ENCODE measurements at places on chromosomes 6 and 20.

GRCh38 chr6:23245572-23245971 lies 676.2 kb downstream of the HDGFL1 start:
- DNase-seq: peak; percentile 94

GRCh38 chr6:14767226-14767625 lies 478.6 kb upstream of the JARID2 start:
- no peak for DNase-seq

- peak; percentile 37 for DNase-seq
Observed at GRCh38 chr6:41503827-41504465, 42.2 kb upstream of the FOXP4 start.

- DNase-seq: no peak
Observed at GRCh38 chr6:10847684-10848083, 9.3 kb upstream of the MAK start.

- no peak for DNase-seq
Observed at GRCh38 chr6:132624175-132624574, at the start of gene TAAR2. Gene TAAR2 (minus strand): TSS chr6:132624275. CDS start chr6:132624275, 0 bp downstream.

DNA sequence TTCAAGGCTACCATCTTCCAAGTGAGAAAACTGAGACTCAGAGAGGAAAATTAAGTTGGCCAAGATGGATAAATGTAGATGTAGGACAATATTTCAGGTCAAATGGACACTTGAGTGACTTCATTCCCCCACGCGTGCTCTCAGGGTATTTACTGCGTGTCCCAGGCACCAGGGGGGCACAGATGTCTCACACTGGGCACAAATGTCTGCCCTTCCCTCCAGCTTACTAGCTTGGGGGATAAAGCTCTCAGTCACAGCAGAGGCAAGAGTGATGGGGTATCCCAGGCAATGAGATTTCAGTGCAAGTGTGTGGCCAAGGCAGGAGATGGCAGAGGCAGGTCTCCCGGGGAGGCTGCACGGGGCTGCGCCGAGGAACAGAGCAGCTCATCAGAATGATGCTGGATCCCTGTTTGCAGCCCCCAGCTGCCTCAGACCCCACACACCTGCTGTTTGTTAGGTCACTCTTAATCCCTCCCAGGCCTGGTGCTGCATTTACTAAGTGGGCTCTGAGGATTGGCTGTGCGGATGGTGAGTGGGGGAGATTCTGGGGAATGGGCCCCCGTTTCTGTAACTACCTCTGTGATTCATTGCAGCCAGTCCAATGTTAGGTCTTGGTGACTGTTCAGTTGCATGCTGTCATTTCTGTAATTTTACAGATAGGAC lies 44.1 kb downstream of the PTK7 start:
- DNase-seq: no peak

DNA sequence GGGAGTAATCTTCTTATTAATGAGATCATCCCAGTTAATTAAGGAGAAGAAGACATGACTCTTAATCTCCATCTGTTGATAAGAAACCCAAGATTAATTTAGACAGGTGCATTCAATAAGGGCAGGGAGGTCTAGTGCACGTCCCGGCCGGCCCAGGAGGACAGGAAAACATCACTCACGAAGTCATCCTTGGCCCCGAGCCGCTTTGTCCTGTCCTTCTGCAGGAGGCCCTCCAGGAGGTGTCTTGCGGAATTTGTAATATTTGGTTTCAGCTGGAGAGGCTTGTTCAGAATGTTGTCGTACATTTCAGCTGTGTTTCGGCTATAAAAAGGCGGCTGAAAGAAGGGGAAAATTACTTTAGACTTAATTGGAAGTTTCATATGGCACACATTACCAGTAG lies 118.4 kb upstream of the SLC2A12 start:
- DNase-seq: no peak
